Esophagus squamous epithelium (tissue), 5 donors: ENCODE measurements at places on chromosomes 11 and 22.

DNA sequence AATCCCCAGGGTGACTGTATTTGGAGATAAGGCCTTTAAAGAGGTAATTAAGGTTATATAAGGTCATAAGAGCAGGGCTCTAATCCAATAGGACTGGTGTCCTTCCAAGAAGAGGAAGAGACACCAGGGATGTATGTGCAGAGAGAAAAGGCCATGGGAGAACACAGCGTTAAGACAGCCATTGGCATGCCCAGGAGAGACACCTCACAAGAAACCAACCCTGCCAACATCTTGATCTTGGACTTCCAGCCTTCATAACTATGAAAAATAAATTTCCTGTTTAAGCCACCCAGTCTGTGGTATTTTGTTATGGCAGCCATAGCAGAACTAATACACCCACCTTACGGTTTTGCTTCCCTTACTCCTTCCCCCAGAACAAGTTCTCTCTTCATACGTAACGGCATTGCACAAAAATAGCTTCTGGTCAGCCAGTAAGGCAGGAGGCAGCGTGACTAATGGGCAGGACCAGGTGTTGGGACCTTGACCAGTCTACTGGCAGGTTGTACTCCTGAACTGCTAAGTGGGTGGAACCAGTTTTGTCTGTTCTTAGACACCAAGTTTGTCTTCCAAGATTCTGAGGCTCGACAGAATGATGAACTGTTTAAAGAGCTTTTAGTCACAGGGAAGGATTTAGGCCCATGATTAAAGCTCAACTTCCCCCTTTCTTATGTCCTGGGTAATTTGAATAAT is 31.9 kb upstream of the UPB1 start:
- no peak for DNase-seq

- DNase-seq: no peak
Measured at GRCh38 chr11:13875643-13876042, 86.9 kb upstream of the SPON1 start.

GRCh38 chr22:28505416-28506149 is 174.1 kb downstream of the TTC28 start:
- DNase-seq: no peak

DNA sequence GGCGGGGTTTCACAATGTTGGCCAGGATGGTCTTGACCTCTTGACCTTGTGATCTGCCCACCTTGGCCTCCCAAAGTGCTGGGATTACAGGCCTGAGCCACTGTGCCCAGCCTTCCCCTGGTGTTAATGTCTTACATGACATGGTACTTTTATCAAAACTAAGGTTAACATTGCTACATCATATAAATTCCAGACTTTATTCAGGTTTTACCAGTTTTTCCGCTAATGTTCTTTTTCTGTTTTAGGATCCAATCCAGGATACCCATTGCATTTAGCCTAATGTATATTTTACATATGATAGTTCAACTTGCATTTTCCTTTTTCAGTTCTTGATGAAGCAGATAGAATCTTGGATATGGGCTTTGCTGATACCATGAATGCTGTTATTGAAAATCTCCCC is 14.2 kb downstream of the DDX10 start:
- DNase-seq: no peak

DNA sequence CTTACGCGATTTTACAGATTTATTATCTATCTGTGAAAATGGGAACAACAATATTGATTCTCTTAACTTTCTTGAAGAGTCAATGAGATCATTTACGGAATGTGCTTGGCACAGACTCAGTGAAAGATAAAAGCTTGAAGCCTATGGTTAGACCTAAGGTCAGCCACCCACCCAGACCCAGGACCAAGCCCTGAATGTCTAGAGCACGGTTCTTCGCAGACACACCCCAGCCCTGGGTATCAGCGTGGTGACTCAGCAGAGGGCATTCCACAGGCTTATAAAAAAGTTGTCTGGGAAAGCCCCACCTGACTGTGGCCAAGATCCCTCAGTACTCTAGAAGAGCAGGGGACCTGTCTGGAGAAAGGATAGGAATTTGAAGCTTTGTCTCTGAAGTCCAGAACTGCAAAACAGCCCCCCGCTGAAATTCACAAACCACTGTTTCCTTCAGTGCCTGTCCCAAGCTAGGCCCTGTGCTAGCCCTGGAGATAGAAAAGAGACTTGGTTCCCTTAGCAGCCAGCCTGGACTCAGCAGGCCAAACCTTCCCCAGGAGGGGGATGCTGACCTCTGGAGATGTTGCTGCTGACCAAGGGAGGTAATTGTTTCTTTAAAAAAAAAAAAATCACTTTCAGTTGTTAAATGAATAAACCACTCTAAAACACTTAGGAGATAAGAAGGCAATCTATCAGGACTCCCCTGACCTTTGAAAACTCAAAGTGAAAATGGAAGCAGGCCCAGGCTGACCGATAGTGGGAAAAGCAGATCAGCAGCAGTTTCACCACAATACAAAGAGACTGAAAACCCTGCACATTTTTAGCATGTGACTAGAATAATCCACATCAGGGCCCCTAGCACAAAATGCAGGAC is 114.0 kb downstream of the ABTB2 start:
- DNase-seq: no peak

DNA sequence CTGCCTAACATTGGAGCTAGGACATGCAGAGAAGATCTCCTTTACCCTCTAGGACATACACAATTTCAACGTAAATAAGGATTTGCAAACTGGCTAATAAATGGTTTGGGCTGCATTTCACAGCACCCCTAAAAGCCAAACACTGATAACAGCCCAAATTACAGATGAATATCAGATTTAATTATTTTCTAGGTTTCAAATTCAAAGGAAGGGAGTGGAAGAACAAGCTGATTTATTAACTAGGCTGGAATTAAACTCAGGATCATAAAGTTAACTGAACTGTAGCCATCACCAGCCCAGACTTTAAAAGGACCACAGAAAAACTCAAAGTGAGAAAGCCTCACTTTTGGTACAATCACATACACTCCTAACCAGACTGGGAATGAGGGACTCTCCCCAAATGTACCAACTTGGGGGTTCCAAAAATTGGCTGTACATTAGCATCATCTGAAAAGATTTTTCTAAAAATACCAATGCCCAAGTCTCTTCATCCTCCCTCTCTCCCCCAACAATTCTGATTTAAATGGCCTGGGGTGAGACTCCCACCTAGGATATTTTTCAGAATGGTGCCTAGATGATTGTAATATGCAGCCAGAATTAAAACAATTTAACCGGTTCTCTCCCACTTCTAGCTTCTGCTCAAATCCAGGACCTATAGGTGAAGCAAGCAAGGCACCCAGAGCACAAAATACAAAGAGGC is 43.5 kb downstream of the SYTL2 start:
- DNase-seq: no peak

GRCh38 chr11:65947133-65947532 is 1.9 kb downstream of the TSGA10IP start:
- no peak for DNase-seq

- DNase-seq: no peak
Measured at GRCh38 chr11:62621027-62621566, 689 bp downstream of the B3GAT3 start.

DNA sequence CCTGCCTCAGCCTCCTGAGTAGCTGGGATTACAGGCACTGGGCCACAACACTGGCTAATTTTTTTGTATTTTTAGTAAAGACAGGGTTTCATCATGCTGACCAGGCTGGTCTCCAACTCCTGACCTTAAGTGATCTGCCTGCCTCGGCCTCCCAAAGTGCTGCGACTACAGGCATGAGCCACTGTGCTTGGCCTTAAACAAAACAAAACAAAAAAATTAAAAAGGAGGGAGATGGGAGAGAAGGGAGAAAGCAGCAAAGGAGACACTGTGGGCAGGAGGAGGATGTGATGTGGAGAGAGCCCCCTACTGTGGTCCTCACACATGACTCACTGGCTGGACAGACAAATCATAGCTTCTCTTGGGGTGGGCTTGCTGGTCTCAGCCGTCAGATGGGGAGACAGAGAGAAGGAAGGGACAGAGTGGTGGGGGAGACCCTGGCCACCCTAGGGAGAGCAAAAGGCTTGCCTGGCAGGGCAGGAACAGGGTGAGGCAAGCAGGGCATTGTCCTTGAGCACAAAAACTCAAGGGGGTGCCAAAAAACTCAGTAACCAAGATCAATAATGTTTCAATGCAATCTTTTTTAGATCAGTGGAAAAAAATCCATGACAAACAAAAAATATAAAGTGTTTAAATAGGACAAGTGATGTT is 31.6 kb downstream of the TPST2 start:
- DNase-seq: no peak

DNA sequence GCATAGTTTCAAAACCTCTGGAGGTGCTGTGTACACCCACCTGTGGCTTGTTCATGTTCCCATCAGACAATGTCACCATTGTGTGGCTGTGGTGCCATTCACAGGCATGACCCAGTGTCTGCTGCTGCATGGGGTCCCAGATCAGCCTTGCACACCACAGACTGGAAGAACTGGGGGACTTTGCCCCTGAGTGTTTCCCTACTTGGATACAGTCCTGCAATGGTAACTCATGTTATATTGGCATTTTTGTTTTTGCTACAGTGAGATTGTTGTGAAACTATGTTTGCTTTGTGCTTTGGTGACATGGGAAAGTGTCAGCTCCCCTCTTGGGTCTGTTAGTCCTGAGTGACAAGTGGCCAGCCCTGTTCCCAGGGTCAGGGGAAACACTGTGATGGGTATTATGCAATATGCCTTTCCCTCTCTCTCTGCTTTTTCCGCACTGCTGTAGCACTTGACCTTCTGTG is 108.8 kb downstream of the NAV2 start:
- no peak for DNase-seq
